ENCODE measurements at places on chromosomes 4 and X. TPM values are rescaled to one million over a fixed set of nuclear protein-coding genes. Genes with fewer than 3 reads are reported as not detected.
A peak's percentile ranks its signal among the peaks of the same experiment; 100 is the strongest.

Gene ANK2
- total RNA-seq, result 1.3 TPM

- H3K27me3 ChIP-seq, result no peaks in the 10 kb centered on the region
- peak; percentile 46 for DNase-seq
- H3K27ac ChIP-seq, result no peak overlapping the region
Measured at GRCh38 chrX:10259716-10260115, 102.9 kb downstream of the CLCN4 start.

GRCh38 chr4:65651751-65652150, 18.5 kb downstream of the EPHA5 start:
- DNase-seq, result no peak
- H3K27me3 ChIP-seq, result no peaks in the 10 kb centered on the region

Gene LGI2
- not detected for total RNA-seq
